ENCODE measurements at places on chromosomes 12 and 14.

DNA sequence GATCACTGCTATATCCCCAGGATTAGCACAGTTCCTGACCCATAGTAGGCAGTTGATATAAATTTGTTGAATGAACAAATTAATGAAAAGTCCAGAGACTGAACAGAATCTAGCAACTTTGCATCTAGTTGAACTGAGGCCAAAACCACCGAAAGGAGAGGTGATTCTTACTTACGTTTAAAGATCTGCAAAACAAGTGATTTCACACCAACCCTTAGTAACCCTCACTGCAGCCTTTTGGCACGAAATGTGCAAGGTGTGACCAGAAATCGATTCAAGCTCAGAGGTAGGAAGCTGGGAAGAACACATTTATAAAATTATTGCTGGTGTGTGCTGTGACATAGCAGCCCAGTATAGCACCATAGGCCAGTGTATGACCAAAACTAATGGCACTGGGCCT, 70.8 kb downstream of the SUDS3 start:
- no peak for DNase-seq

DNA sequence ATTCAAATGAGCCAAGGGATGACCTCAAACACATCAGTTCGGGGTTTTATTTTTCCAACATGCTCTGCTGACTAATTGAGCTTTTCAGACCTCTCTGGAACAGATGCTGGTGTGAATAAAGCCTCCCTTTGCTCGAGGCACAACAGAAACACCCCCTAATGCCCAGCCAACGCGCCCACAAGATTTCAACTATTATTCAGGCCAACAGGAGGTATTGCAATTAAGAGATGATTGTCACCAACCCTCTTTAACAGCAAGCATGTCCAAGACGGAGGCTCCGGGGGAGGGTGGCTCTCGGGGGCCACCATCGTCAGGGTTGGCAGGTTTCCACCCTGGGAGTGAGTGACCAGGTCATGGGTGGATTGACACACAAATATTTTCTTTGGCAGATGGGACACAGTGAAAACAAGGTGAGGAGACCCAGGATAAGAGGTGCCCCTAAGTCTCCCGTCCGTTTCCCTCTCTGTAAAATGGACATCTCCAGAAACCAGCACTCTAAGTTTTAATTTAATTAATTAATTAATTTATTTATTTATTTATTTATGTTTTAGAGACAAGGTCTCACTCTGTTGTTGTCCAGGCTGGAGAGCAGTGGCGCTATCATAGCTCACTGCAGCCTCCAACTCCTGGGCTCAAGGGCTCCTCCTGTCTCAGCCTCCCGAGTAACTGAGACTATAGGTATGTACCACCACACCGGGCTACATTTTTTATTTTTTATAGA, 56.1 kb downstream of the MAP1LC3B2 start:
- no peak for DNase-seq

GRCh38 chr12:122356192-122356635, 66.3 kb downstream of the CLIP1 start:
- peak; percentile 40 for DNase-seq

DNA sequence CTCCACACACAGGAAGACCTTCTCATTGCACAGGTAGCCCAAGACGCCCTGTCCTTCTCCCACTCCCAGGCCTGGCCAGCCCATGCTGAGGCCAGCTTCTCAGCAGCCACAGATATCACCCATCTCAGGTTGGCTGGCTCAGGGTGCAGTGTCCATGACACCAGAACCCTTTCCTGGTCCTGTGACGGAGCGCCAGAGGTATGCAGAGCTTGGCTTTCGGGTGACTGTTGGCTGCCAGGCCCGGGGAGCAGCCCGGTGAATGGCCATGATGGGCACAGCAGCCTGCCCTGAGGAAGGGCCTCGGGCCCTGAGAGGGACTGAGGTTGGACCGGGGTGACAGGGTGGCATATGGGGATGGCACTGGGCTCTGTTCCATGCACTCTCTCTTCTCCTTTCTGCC, 173.4 kb downstream of the TSPAN9 start:
- DNase-seq, result no peak

GRCh38 chr14:81684696-81685095, 151.0 kb upstream of the SEL1L start:
- DNase-seq, result no peak

- DNase-seq, result no peak
These were observed 67.9 kb upstream of the USP15 start for GRCh38 chr12:62192180-62192902.

DNA sequence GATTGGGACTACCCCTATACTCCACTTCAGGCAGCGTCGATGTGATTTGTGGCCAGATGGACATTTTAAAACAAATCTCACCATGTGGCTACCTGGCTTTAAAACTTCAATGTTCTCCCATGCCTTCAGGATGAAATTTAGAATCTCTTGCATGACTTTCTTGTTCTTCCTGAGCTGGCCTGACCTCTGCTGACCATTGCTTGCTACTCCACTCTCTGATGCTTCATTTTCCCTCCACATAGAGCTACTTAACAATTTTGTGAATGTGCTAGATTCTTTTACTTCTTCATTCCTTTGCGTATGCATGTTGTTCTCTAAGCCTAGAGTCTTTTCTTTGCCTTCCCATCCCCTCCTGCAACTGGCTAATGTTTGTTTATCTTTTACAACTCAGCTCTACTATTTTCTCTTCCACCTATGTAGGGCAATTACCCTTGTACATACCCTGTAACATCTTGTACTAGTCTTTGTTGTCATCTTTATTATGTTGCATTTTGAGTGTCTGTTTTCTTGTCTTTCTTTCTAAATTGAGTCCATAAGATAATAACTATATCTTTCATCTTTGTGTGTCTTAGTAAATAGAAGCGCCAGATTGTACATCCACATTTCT, 41.2 kb downstream of the YLPM1 start:
- no peak for DNase-seq

DNA sequence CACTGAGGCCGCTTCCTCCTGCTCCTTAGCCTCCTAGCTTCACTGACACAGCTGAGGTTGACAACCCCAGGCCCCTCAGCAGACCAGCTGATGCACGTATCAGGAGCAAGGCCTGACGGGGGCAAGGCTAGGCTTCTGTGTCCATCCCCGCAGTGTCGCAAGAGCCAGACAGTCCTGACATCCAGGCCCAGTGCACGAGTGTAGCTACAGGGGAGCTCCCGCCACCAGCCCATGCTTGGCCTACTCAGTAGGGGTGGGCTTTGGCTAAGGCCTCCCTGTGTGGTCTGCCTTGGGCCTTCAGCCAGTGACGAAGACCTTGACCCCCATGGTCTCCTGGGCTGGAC, 179.1 kb downstream of the DPF3 start:
- DNase-seq, result no peak

DNA sequence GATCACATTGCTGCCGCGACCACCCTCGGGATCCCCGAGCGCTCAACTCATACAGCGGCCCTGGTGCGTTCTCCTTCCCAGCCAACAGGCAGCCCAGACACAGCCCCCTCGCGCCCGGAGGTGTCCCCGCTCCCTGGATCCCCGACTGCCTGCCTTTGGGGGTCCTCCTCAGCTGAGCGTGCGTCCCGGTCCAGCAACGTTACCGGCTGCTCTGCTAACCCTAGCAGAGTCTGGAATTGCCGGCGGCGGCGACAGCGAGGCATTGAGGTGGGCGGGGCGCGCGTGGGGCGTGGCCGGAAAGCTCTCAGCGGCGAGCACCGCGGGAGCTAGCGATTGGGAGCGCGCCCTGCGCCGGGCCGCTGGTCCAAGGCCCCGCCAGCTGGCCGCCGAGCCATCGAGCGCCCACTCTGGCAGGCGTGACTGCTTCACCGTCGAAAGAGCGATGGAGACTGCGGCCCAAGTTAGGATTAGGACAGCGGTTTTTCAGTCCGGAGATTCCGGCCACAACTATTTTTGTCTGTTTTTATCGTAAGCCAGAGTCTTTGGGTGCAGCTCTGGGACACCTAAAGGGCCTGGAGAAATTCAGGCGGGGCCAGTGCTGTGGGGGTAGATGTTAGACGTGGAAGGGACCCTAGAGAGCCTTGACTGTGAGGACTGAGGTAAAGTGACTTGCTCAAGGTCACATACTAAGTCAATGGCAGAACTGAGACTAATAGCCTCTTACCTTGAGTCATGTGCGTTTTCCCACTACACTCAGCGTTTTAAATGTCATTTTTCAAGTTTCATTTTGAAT, at the start of gene HEATR5A:
Gene HEATR5A (minus strand): TSS at position 232 of the 793 bp plus-strand sequence. CDS start 17,575 bp downstream, outside the sequence.
- peak; percentile 89 for DNase-seq

- DNase-seq, result no peak
These were observed 6.7 kb upstream of the CACNB3 start for GRCh38 chr12:48811437-48812090.

DNA sequence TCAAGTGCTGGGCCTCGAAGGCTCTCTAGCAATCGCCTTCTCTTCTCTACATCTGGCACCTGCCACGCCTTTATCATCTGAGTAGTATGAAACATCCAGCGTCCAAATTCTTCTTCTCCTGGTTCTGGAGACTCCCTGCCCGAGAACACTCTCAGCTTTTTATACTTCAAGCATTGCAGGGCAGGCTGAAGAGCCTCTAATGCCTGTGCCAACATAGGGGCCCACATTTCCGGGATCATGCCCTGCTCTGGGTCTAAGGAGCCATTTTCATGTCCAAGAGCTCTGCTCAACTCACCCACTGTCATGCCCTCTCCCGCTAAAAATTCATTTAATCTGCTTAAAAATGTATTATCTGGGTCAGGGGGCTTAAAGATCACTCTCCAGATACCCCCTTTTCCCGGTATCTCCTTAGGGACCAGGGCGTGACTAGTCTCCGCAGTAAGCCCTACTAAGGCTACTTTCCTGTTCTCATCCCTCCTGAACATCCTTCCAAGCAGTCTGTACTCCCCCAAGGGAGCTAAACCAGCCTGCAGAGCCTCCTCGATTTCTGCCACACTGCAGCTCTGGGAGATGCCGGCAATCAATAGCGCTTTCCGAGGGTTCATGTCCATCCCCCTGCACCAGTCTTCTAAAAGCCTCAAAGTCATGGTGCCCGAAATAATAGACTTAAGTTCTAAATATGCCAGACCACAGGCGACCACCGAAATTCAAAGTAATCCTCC, 940 bp downstream of the MOAP1 start:
- no peak for DNase-seq

DNA sequence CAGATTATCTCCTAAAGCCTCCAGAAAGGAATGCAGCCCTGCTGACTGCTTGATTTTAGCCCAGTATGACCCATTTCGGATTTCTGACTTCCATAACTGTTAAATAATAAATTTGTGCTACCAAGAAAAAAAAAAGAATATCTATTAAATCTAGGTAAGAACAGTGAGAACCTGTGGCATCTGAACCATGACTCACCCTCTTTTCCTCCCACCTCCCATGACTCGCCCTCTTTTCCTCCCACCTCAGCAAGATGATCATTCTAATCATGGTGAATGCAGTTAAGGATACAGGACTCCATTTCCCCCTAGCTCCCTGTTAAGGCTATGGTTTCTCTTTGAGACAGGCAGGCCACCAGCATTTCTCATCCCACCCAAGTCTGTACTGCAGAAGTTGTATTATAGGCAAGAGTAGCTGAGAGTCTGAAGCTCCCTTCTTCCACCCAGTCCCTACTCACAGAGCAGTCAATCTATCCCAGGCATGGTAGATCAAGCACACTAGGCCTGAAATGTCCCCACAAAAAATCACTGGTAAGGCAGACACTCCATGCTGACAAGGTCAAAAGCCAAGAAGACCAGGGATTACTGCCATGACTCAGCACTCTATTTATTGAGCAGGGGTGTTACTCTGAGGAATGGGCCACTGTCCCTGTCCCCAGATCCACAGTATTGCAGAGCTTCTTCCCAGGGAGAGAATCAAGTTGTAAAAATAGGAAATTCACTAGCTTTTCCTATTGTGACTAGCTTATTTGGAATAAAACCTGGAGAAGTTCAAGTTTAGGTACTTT, 188.9 kb downstream of the ADAMTS20 start:
- DNase-seq, result no peak

DNA sequence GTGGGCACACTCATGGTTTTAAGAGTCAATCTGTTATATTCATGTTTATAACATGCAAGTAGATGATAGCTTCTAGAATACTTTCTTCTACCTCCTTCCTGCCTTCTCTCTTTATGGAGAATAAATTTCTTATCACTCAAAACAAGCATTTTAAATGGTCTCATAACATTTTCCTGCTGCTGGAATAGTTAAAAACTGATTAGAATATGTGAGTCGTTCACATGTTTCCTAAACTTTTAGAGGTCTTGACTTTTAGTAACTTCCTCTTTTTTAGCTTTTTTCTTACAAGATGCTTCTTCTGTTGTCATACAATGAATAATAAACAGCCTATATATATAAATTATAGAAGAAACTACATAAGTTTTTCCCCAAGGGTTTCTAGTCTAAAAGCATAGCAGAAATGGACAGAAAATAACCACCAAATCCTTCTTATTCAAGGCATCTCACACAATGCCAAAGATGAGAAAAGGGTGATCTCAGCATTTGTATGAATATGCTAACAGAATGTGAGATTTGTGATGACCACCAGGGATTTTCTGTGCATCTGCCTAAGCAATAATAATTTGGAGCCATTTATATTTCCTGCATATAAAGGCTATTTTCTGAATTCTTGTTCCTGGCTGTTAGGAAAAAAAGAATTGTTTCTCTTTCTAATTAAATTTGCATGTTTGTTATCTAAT, 127.8 kb downstream of the DAAM1 start:
- no peak for DNase-seq

DNA sequence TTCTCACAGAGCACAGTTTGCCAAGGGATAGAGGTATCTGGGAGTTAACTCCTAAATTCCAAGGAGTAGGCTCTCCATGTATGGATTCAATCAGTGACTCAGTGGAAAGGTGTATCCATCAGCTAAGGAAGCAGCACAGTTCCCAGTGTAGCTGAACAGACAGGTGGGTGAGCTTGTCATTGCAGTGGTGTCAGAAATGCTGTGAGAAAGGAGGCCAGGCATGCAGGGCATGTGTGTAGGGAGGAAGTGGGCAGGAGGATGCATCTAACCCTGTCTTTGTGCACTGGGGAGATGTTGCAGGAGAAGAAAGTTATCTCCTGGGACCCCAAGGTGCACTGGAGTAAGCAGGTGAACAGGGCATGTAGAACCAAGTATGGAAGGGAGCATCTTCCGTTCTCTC, 539.0 kb downstream of the VRK1 start:
- no peak for DNase-seq

- DNase-seq, result no peak
These were observed 81.5 kb downstream of the EPS8 start for GRCh38 chr12:15707516-15708199.

GRCh38 chr14:36022765-36023410, 153.6 kb downstream of the PTCSC3 start:
- DNase-seq, result no peak

GRCh38 chr14:72869407-72870329, 24.2 kb downstream of the DPF3 start:
- no peak for DNase-seq

DNA sequence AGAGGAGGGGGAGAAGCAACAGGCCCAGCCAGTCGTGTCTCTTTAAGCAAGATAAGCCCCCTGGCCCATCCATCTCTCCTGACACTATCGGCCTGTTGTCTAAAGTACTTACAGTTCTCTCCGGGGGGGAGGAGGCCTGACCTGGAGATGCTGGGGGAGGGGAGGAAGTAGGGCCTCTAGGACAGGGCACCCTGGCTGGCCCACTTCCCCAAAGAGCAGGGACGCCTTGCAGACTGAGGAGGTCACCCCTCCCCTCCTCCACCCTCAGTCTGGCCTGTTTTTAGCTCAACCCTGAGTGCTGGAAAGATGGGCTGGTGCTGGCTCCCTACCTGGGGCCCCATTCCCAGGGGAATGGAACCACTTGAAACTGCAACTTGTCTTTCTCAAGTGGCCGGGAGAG, 70.3 kb downstream of the TBX5 start:
- DNase-seq, result no peak

Data from activated naive CD4-positive, alpha-beta T cell (primary cell).